ENCODE measurements at places on chromosomes 3 and 15. TPM values are rescaled to one million over a fixed set of nuclear protein-coding genes. Genes with fewer than 3 reads are reported as not detected.

Gene FBLN2
- total RNA-seq, result 34.0 TPM

Gene GALNT15
- 9.7 TPM for total RNA-seq

GRCh38 chr3:131988209-131988608, 46.6 kb downstream of the CPNE4 start:
- no peak for DNase-seq
- H3K4me1 ChIP-seq, result no peaks in the 10 kb centered on the region
- no peak overlapping the region for H3K4me3 ChIP-seq
- H3K27ac ChIP-seq, result no peak overlapping the region

GRCh38 chr3:15513116-15513515, 8.4 kb downstream of the COLQ start:
- H3K4me3 ChIP-seq, result no peak overlapping the region
- DNase-seq, result peak; percentile 65
- H3K27ac ChIP-seq, result no peak overlapping the region
- no peaks in the 10 kb centered on the region for H3K27me3 ChIP-seq

DNA sequence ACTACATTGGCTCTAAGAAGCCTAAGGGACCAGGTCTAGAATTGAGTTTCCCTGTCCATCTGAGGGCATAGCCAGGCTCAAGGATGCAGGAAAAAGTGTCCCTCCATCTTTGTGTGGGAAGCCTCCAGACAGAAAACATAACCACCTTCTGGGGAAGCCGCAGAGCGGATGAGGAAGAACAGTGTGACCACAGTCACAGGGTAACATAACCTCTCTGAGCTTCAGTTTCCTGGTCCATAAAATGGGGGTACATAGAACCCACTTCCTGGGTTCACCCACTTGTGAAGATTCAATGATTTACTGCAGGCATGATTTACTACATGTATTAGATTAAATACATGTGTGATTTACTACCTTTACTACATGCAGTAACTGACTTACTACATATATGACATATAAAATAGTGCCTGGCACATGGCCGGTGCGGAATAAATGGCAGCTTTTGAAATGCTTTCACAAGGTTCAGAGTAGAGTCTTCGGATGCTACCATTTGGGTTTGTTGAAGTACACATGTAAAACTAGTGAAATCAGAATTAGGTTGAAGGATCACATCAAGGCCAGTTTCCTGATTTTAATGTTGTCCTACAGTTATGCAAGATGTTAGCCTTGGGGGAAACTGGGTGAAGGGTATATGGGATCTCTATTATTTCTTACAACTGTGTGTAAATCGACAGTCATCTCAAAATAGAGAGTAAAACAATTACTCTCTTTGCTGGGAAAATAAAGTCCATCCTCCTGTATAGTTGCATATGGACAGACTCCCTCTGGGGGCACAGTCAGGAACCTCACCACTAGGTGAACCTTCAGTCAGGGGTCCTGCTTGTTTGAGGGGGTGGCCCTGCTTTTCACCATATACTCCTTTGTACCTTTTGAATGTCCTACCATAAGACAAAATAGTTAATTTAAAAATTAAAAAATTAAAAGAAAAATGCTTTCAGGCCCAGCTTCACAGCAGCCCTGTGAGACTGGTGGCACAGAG, 86.0 kb downstream of the SEMA5B start:
- H3K27ac ChIP-seq, result no peak overlapping the region
- no peak overlapping the region for H3K4me3 ChIP-seq
- no peaks in the 10 kb centered on the region for H3K27me3 ChIP-seq
- DNase-seq, result no peak

GRCh38 chr3:152392272-152392880, 123.6 kb downstream of the MBNL1 start:
- peaks cover 29% of the 10 kb centered on the region for H3K4me1 ChIP-seq
- no peak for DNase-seq
- no peak overlapping the region for H3K27ac ChIP-seq
- no peaks in the 10 kb centered on the region for H3K27me3 ChIP-seq
- H3K4me3 ChIP-seq, result no peak overlapping the region

GRCh38 chr15:29788433-29789034, 33.7 kb downstream of the TJP1 start:
- H3K36me3 ChIP-seq, result no peaks in the 10 kb centered on the region
- H3K27me3 ChIP-seq, result no peaks in the 10 kb centered on the region
- H3K27ac ChIP-seq, result no peak overlapping the region
- no peak for DNase-seq
- H3K4me1 ChIP-seq, result no peaks in the 10 kb centered on the region

- peaks cover 10% of the 10 kb centered on the region for H3K36me3 ChIP-seq
- no peak overlapping the region for H3K4me3 ChIP-seq
- H3K27me3 ChIP-seq, result no peaks in the 10 kb centered on the region
- H3K4me1 ChIP-seq, result peaks cover 20% of the 10 kb centered on the region
These were observed 4.0 kb downstream of the GNB4 start for GRCh38 chr3:179447251-179447650.

DNA sequence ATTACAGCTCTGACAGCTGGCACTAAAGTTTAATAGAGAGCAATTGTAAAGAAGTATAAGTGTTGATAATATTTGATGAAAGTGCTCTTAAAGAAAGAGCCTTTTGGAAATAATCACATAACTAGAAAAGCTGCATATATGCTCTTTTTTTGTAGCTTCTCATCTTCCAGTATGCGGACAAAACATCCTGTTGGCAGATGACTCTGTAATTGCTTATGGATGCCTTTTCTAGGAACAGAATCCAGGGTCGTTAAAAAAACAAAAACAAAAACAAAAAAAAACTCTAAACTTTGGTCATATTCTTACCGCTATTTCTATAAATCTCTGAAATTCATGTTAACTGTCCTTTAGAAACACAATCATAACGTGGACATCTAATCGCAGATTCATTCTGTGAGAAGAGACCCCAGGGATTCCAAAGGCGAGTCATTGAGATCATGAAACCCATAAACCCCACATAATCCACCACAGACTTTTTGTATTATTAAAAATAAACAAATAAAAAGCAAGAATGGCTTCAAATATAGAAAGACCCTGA, 109.8 kb downstream of the EPHA3 start:
- no peak overlapping the region for H3K27ac ChIP-seq
- H3K36me3 ChIP-seq, result no peaks in the 10 kb centered on the region
- no peak overlapping the region for H3K4me3 ChIP-seq
- DNase-seq, result peak; percentile 65
- no peaks in the 10 kb centered on the region for H3K4me1 ChIP-seq

- no peaks in the 10 kb centered on the region for H3K4me1 ChIP-seq
- no peaks in the 10 kb centered on the region for H3K27me3 ChIP-seq
- no peak overlapping the region for H3K4me3 ChIP-seq
- peaks cover 3% of the 10 kb centered on the region for H3K36me3 ChIP-seq
- DNase-seq, result no peak
- H3K27ac ChIP-seq, result no peak overlapping the region
These were observed 60.3 kb upstream of the EIF1B start for GRCh38 chr3:40249168-40249567.

DNA sequence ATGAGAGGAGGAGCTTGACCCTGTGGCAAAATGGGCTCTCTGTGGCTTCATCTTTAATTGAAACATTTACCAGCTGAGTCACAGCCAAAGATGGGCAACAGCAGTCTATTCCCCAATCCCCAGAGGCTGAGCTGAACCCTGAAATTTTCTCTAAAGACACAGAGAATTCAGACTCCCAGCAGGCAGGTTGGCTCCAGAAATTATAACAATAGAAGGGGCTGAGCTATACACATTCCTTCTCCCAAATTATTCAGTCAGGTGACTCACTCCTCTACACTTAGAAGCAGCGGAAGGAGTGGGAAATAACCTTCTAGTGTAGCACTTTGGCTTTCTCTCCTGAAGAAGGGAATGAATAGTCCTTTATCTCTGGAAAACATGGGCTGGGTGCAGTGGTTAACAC, 264.3 kb upstream of the ARHGEF26 start:
- no peak overlapping the region for H3K27ac ChIP-seq
- H3K36me3 ChIP-seq, result no peaks in the 10 kb centered on the region
- H3K27me3 ChIP-seq, result no peaks in the 10 kb centered on the region
- H3K4me3 ChIP-seq, result no peak overlapping the region
- no peak for DNase-seq
- H3K4me1 ChIP-seq, result no peaks in the 10 kb centered on the region

Gene KNG1
- 0.15 TPM for total RNA-seq

DNA sequence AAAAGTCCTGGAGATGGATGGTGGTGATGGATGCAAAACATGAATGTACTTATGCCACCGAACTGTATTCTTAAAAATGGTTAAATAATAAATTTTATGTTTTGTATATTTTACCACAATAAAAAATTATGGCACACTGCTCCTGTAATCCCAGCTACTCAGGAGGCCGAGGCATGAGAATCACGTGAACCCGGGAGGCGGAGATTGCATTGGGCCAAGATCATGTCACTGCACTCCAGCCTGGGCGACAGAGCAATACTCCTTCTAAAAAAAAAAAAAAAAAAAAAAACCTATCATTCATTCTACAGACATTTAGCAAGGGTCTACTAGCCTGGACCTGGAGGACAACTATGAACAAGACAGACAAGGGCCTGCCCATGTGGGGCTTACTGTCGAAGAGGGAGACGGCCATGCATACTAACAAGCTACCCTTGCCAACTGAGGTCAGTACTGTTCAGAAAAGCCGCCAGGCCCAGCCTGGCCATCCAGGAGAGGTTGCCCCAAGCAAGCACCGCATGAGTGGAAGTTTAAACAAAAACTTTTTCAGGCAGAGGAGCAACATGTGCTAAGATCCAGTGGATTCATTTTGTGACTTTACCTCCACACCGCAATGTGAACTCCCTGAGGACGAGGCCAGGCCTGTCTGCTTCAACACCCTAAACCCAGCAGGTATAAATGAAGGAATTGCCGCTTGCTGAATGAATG, 2.8 kb upstream of the NEK4 start:
- H3K4me3 ChIP-seq, result no peak overlapping the region
- peaks cover 4% of the 10 kb centered on the region for H3K4me1 ChIP-seq
- H3K27ac ChIP-seq, result no peak overlapping the region
- no peaks in the 10 kb centered on the region for H3K36me3 ChIP-seq
- no peaks in the 10 kb centered on the region for H3K27me3 ChIP-seq
- no peak for DNase-seq

DNA sequence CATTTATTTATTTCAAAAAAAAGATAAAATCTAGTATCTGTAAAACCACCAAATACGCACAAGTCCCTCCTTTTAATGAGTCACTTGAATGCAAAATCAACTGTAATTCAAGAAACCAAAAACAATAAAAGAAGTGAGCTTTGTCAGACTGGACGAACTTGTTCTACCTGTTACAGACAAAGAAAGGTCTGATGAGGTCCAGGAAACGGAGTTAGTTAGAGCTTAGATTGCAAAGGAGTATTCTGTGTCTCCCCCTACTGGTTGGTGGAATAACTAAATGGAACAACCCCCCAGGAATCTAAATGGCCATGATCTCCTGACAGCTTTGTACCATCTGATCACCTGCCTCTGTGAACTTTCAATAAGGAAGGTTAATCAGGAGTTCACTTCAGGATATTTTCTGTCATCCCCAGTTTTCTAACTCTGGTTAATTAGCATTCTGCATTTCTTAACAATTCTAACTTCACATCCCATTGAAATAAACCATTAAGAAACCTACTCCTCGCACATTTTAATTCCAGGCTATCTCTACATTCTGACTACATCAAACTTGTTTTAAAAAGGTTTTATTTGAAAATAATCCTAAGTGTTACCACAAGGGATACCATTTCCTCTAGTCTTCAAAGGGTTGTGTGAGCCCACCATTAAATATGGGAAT, 333.0 kb upstream of the SATB1 start:
- peak; percentile 23 for DNase-seq
- H3K27ac ChIP-seq, result no peak overlapping the region

GRCh38 chr15:38053776-38054175, 119.3 kb downstream of the TMCO5A start:
- H3K4me1 ChIP-seq, result peaks cover 13% of the 10 kb centered on the region
- no peaks in the 10 kb centered on the region for H3K36me3 ChIP-seq
- H3K27me3 ChIP-seq, result no peaks in the 10 kb centered on the region
- H3K4me3 ChIP-seq, result no peak overlapping the region
- no peak for DNase-seq

Gene PLA2G4D
- total RNA-seq, result not detected

Gene BFSP2
- total RNA-seq, result not detected

GRCh38 chr3:165854696-165855095, 17.5 kb upstream of the BCHE start:
- H3K4me1 ChIP-seq, result no peaks in the 10 kb centered on the region
- DNase-seq, result peak; percentile 30
- no peaks in the 10 kb centered on the region for H3K36me3 ChIP-seq
- H3K4me3 ChIP-seq, result no peak overlapping the region
- no peak overlapping the region for H3K27ac ChIP-seq
- no peaks in the 10 kb centered on the region for H3K27me3 ChIP-seq

Gene RBM5
- 115 TPM for total RNA-seq

Gene GOLGA8H
- total RNA-seq, result 1.1 TPM

- no peaks in the 10 kb centered on the region for H3K36me3 ChIP-seq
- peak; percentile 25 for DNase-seq
- H3K27ac ChIP-seq, result no peak overlapping the region
- no peaks in the 10 kb centered on the region for H3K4me1 ChIP-seq
- no peaks in the 10 kb centered on the region for H3K27me3 ChIP-seq
These were observed 52.1 kb downstream of the TMEM212 start for GRCh38 chr3:171895291-171895690.

DNA sequence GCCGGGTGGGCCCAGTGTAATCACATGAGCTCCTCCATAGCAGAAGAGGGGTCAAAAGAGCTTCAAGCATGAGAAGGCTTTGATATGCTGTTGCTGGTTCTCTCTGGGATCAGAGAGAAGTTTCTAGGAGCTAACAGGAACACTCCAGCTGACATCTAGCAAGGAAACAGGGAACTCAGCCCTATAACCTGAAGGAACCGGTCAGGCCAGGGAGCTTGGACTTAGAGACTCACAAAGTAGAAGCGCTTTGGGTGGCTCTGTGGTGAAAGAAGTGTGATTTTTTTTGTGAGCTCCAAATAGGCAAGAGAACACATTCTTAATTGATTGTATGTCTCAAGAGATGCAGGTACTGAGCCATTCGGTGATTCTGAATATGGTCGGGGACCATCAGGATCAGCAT, 26.2 kb upstream of the EPHB1 start:
- no peaks in the 10 kb centered on the region for H3K4me1 ChIP-seq
- DNase-seq, result peak; percentile 31
- no peak overlapping the region for H3K27ac ChIP-seq
- H3K36me3 ChIP-seq, result no peaks in the 10 kb centered on the region
- H3K4me3 ChIP-seq, result no peak overlapping the region
- H3K27me3 ChIP-seq, result no peaks in the 10 kb centered on the region

DNA sequence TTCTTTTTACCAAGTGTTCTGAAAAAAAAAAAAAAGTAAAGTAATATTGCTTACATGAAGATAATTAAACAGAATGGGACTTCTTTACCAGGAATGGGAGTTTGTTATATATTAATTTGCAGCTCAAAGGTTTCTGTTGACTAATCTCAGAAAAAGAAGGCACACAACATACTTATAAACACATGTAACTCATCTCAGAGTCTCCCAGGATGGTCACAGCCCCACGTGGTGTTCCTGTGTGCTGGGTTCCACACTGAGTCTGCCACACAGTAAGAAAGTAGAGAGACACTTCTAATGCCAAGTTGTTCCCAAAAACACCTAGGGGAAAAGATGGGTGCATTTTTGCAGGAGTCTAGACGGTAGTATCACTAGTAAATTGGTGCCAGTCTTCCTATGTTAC, 116.7 kb upstream of the ICE2 start:
- no peak overlapping the region for H3K27ac ChIP-seq
- H3K4me3 ChIP-seq, result no peak overlapping the region
- no peaks in the 10 kb centered on the region for H3K27me3 ChIP-seq
- H3K36me3 ChIP-seq, result no peaks in the 10 kb centered on the region
- DNase-seq, result no peak
- no peaks in the 10 kb centered on the region for H3K4me1 ChIP-seq

Measured in lung (tissue), 17 donors.